ENCODE measurements at places on chromosomes 2 and 18.
A peak's percentile ranks its signal among the peaks of the same experiment; 100 is the strongest.

DNA sequence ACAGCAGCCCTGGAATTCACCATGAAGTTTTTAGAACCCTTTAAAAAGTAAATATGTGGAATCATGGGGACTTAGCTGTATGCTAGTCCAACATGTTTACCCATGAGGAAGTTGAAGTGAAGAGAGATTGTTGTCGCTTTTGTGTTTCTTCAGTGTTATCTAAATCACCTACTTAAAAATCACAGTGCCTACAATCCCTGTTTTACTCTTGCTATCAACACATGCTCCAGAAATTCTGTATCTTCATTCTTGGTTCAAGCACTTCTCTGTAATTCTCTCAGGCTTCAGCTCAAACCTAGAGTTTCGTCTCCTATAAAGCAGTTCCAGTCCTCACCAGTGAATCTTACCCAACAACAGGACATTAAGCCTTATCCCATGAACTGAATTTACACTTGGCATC is 30.5 kb upstream of the CHMP1B start:
- no peak for ATAC-seq

DNA sequence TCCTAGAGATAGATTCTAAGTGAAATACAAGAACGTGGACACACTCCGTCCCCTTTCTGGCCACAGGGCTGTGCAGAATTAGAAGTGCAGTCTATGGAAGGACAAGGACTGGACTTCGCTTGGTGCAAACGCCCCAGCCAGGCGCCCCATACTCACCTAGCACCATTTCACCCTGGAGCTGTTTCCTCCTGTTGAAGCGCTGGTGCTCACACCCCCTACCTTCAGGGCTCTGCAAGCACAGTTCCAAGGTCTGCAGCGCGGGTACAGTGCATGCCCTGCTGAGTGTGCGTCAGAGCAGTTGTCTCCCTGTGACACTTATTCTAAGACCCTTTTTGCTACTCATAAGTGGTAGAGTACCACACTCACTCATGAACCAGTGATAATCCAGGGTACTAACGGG is 3.0 kb downstream of the HPCAL1 start:
- no peak for ATAC-seq

DNA sequence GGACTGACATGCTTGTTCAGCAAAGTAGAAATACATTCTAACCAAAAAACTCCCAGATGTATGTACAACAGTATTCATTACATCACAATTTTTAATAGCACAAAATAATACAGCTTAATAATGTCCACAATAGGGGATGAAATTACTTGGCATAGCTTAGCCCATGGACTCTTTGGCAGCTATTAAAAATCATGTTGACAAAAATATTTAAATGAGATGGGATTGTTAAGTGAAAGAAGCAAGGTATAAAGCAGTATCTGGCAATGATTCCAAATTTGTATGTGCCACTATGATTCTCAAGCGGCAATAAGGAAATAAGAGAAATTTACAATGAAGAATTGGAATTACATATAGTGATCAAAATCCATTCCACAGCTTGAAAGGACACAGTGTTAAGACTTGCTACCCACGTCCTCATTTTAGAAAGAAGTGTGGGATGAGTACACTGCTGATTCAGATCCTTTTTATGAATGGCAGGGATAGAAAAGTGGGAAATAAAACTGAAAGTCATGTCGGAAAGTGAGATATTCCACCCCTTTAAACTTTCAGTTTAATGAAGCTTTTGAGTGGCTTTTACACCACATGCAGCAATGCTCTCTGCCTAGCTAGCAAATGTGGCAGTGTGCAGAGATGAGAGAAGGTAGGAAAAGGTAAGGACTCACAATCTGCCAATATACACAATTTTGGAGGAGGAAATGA is 2.4 kb downstream of the GAREM1 start:
- no peak for ATAC-seq

DNA sequence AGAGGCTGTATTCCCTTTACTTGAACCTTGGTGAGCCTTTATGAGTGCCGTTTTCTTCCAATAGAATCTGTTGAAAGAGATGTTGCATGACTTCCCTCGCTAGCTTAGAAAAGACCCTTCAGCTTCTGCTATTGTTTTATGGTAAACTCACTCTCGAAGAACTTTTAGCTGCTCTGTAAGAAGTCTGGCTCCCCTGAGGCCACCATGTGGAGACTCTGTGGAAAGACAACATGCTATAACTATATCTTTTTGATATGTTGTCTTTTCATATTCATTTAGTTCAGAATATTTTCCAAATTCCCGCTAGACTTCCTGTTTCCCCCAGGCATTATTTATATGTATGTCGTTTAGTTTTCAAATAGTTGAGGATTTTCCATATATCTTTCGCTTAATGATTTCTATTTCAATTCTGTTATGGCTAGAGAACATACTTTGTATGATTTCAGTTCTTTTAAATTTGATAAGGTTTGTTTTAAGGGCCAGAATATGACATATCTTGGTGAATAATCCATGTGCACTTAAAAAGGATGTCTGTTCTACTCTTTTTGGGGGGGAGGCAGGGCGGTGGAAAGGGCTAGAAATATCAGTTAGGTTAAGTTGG is 64.1 kb downstream of the PTPN4 start:
- no peak for ATAC-seq

DNA sequence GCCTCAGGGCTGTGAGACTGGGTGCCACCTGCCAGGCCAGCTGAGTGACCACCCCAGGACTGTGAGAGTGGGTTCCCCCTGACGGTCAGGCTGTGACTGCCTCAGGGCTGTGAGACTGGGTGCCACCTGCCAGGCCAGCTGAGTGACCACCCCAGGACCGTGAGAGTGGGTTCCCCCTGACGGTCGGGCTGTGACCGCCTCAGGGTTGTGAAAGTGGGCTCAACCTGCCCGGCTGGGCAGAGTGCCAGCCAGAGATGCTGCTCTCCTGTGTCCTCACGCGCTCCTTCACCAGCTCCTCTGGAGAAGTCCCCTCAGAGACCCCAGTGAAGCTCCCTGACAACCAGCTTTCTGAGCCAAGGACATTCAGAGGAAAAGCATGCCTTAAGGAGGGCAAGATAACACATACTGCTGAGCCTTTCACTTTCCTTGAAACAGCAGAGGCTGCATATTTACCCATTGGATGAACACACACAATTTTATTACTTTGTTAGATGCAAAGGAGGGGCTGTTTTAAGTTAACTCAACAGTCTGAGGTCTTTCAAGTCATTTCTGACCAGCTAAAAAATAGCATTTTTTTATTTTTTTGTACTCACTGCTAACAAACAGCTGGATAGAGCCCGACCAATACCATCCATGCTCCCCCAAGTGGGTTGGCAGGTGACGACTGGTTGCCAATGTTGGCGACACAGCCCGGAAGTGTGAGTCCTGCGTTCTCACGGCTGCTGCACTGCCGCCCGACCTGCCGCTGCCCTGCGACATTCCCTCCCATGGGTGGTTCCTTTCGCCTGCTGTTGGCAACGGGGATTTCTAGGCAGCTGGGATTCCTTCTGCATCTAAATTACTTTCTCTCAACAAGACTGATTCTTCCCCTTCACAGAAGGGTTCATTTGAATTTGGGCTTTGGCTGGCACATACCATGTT is 70.7 kb downstream of the NDUFA10 start:
- peak; percentile 27 for ATAC-seq

- ATAC-seq: no peak
Measured at GRCh38 chr2:38743672-38744398, 7.3 kb downstream of the SRSF7 start.

GRCh38 chr2:120367649-120368048 is 21.7 kb downstream of the INHBB start:
- no peak for ATAC-seq

DNA sequence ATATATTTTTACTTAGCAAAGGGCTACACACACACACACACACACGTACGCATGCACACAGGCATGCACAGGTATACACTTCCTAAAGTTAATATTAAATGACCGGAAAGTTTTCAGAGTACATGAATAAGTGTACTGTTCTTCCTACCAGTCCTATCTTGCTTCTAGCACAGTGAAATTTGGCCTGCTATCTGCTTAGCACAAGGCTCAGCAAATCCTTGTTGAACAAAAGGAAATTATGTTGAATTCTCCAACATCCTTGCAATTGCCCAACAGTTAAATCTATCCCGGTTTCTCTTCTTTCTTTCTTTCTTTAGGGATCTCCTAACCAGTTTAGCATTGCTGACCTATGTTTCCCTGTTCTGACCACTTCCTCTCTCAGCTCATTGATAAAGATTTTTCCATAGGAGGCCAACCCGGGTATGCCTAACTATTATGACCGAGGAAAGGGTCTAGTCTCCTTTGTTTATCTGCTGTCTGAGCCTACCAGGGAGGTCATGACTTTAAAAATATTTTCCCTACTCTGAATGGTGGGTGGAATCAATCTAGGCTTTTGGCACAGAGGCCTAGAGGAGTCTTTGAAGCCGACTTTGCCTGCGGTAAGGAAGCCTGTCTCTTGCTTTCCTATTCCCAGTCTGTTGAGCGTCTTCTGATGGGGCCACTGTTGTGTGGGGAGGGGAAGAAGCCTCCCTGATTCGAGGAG is 400.7 kb downstream of the HRH4 start:
- ATAC-seq: no peak

GRCh38 chr2:240510513-240511210 is 47.1 kb downstream of the ANKMY1 start:
- ATAC-seq: no peak

- ATAC-seq: no peak
Measured at GRCh38 chr2:105739944-105740530, 4.7 kb upstream of the NCK2 start.

DNA sequence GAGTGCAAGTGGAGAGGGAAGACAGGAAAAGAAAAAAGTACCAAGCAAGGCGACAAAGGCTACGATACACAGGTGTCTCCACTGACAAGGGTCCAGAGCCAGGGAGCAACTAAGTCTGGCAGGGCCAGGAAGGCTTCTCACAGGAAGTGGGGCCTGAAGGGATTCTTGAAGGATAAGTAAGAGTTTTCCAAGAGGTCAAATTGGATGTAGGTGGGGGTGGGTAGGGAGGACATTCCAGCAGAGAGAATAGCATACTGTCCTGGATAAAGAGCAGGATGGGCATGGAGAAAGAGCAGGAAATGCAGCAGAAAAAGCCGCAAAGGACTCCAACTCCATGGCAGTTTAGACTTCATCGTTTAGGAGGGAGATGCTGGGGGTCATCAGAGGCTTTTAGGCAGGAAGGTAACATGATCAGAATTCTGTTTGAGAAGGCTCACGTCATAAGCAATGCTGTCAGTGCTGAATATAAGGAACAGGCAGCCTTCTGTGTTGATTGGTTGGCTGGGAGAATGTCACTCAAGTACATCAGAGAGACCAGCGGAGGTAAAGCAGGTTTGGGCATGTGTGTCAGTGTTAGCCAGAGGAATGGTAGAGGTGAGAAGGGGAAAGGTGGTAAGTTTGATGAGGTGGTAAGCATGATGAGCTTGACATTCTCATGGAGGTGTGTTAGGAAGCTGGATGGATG is 35.1 kb downstream of the ARHGAP25 start:
- no peak for ATAC-seq

DNA sequence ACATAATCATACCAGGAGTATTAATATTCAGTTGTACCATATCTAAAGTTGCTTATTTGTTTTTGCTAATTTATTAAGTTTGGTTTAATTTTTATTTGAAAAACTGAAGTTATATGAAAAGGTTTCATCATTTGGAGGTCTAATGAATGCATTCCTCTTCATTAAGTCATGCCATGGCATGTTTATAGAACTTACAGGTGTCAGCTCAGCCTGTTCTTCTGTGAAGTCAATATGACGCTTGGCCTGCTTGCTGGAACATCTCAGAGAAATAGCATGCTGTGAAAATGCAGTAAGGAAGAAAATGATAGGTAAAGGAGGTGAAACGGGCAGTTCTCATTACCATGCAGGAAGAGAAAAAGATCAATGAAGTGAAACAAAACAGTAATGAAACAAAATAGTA is 58.2 kb downstream of the RAPH1 start:
- ATAC-seq: peak; percentile 44

GRCh38 chr2:26492749-26493515 is 15.0 kb upstream of the OTOF start:
- no peak for ATAC-seq

DNA sequence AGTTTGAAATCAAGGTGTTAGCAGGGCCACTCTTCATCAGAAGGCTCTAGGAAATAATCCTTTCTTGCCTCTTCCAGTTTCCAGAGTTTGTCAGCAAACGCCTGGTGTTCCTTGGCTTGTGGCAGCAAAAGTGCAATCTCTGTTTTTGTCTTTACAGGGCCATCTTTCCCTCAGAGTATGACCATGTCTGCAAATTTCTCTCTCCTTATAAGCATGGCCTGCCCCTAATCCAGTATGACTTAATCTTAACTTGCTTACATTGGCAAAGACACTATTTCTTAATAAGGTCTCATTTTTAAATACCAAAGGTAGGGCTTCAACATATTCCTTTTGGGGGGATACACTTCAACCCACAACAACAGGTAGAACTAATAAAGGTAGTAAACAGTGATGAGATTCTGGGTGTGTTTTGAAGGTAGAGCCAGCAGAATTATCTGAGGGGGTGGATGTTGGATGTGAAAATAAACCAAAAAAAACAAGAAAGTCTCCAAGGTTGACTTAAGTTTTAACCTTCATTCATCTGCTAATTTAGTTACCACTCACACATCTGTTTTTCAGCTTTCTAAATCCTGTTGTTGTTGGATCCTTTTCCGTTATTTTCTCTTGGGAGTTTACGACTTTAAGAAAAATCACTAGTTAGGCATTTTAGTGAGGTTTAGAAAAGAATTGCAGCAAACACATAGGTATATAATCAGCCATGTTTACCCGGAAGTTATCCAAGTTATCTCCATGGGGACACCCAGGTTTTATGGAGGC is 234.4 kb upstream of the FIGN start:
- no peak for ATAC-seq

DNA sequence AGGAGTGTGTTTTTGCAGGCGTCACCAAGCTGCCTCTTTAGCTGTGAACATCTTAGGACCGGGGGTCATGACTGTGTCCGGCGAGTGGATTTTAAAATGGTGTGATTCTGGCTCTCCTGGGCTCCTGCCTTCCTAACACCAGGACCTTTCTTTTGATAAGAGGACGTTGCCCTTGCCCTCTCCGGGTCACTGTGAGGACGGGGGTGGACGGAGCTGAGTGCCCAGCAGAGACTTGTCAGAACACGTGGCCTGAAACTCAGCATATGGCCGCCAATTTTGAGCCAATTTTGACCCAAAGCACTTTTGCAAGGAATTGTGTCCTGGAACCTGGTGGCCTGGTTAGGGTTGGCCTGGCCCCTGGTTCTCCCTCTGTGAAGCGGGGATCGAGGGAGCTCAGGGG is 40.2 kb downstream of the RTP5 start:
- no peak for ATAC-seq

DNA sequence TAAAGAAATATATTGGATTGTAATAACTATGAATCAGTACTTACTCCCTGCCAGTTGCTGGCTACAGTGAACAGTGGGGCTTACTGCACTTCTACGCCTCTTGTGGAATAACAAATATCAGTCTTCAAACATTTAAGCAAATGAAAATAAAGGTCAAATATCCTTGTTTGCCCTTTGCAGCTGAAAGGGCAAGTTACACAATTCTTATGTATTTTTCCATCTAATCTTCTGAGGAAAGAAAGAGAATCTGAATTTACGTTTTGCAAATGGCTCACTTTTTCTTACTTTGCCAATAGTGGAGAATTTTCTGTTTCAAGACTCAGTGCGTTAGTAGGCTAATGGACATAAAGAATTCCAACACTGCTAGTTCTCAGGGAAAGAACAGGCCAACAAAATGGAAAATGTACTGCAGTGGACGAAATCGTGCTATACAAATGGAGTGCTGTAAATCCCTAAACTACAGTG is 157.2 kb upstream of the TMEM200C start:
- no peak for ATAC-seq

- ATAC-seq: no peak
Measured at GRCh38 chr2:194223218-194223617, 1433.8 kb upstream of the SLC39A10 start.
